ENCODE measurements at places on chromosomes 7 and 10. TPM values are rescaled to one million over a fixed set of nuclear protein-coding genes. Genes with fewer than 3 reads are reported as not detected.

ABCB1 gene
- total RNA-seq: 13.3 TPM

LRRC18 gene
- not detected for total RNA-seq

GOT1 gene
- 51.0 TPM for total RNA-seq

PTPRZ1 gene
- total RNA-seq: not detected

CALHM1 gene
- total RNA-seq: not detected
